Thymus (tissue), 14 donors: ENCODE measurements at places on chromosomes 4 and X.

DNA sequence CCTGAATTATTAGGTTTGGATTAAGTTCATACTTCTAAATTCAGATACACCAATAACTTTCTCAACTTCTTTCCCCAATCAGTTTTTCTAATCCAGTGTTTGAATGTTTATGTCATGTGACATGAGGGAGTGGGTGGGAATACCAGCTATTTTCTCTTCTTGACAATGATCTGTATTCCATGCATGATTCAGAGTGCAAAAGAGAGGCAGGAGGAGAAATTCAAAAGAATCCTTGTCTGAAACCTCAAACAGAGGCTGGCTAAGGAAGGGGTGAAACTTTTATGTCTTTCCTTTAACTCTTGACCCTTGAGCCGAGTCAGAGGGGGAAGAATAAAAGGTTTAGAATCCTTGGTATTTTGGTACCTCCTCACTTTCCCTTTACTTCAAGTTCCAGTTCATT is 544.7 kb downstream of the SPRY1 start:
- no peak for DNase-seq

DNA sequence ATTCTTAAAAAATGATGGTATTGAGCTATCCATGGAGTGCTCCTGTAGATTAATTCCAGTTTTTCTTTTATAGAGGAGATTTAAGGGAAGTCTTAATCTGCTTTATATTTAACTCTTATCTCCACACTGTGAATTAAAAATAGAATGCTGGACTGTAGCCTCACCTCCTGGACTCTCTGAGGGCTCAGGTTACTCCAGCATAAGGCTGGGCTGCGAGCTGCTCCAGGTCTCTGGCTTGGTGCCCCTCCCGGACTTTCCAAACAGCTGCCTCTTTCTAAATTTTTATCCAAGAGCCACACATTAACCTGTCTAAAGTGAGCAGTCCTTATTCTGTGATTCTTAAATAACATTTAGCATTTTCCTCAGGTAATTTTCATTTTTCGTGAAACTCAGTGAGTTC is 218.7 kb upstream of the JADE1 start:
- DNase-seq, result no peak

DNA sequence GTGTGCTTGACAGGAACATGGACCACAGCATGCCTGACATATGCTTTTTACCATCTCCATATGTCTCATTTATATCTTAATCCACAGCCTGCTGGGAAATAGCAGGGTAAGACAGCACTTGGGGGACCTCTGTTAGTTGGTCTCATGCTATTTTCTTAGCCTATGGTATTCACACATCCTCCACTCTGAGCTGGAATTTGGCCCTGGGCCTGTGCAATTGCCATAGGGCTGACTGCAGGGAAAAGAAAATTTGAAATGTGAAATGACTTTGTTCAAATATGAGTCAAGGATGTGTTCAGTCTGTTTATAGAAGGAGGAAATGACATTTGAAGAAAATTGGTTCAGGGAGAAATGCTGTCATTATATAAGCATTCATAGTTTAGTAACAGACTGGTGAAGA is 9.6 kb upstream of the MAP7D3 start:
- no peak for DNase-seq

- DNase-seq, result no peak
These were observed 815.8 kb downstream of the TRIML1 start for GRCh38 chr4:188955066-188955465.

- DNase-seq, result no peak
These were observed 250.7 kb downstream of the NAP1L3 start for GRCh38 chrX:93422693-93423092.

- no peak for DNase-seq
These were observed 518.3 kb upstream of the ARX start for GRCh38 chrX:25534091-25534490.

GRCh38 chr4:107216379-107216778 is 180.3 kb upstream of the DKK2 start:
- no peak for DNase-seq

- DNase-seq, result no peak
These were observed 3.2 kb downstream of the MAN2B2 start for GRCh38 chr4:6578221-6578620.

DNA sequence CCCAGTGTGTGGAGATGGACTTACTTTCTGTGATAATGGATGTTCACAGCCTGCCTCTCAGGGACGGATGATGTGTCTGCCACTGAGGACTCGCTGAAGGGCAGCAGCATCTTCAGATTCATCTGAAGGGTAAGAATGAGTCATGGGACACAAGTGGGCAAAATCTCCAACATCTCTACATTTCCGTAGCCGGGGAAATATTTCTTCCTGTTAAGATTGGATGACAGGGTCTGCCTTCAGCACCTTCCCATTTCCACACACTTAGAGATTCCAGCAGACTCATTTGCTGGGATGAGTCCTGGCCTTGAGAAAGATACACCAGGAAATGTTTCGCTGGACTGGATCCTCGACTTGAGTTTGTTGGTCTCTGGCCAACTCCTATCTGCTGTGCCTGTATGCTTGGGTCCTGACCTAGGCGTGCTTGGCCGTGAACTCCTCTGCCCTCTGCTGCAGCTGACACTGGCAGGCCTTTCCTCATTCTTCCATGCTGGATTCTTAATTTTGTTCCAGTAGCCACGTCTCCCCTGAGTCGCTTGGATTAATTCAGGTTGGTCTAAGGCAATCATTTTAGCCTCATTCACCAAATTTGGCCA is 46.5 kb upstream of the SOD3 start:
- no peak for DNase-seq

- DNase-seq, result no peak
These were observed 57.8 kb upstream of the HELT start for GRCh38 chr4:184960505-184960971.

GRCh38 chr4:52028970-52029369 is 8.8 kb upstream of the LRRC66 start:
- DNase-seq, result no peak

- DNase-seq, result no peak
These were observed 801.3 kb downstream of the PCDH18 start for GRCh38 chr4:136731025-136731424.

DNA sequence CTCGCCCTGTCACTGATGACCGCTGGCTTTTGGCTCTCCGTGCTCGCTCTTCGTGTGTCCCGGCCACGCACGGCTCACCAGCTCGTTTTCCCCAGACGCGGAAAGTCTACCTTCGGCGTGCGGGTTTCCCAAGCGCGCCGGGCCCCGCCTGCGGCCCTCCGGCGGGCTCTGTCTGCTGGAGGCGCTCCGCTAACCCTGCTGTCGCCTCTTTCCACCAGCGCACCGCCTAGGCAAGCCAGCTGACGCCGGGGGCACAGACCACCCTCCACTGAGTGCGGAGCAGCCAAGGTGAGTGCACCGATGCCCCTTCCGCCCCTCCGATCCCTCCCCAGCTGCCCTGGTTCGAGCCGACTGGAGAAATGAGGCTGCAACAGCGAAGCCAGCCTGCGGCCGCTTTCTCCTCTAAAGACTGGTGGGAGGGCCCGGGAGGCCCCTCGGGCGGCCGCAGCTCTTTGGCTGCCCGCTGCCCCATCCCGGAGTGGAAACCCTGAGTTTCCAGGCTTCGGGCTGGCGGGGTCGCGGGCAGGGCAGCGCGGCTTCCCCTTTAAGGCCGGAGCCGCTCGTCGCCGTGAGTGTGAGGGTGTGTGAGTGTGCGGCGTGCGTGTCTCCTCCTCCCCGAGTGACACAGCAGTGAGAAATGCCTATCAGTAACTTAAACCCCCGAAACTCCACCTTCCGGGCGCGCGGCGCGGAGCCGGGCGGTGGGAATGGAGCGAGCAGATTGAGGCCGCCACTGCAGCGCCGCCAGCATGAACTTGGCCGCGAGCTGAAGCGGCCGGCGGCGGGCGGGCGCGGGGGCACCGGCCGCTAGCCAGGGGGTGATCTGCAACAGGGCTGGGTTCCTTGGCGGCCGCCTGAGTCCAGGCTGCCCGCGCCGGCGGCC is at the start of gene MAMLD1:
Gene MAMLD1 (plus strand): TSS at position 719 of the 883 bp plus-strand sequence. CDS start 82,200 bp downstream, outside the sequence.
- DNase-seq, result no peak

DNA sequence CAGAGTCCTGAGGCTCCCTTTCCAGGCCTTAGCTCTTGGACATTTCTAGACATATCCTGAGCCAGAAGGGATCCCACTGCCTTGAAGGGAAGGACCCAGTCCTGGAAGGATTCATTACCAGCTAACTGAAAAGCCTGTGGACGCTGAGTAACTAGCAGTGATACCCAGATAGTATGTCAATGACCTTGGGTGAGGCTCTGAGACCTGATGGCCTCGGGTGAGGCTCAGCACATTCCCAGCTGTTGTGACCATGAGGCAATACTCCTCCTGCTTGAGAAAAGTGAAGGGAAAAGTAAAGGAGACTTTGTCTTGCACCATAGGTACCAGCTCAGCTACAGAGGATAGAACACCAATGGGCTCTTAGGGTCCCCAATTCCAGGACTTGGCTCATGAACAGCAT is 268.1 kb downstream of the DKK2 start:
- DNase-seq, result no peak

DNA sequence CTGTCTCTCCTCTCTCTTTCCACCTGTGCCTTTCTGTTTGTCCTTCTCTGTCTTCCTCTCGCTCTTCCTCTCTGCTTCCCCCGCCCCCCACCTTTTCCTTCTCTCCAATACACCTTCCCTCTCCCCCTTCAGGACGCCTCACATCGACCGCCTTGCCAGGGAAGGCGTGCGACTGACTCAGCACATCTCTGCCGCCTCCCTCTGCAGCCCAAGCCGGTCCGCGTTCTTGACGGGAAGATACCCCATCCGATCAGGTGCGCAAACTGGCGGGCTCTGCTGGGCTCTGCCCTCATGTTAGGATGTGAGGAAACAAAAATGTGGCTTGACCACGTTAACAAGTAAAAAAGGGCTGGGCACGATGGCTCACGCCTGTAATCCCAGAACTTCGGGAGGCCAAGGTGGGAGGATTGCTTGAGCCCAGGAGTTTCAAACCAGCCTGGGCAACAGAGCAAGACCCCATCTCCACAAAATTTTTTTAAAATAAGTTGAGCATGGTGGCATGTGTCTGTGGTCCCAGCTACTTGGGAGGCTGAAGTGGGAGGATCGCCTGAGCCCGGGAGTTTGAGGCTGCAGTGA is 35.2 kb downstream of the ARSF start:
- no peak for DNase-seq

DNA sequence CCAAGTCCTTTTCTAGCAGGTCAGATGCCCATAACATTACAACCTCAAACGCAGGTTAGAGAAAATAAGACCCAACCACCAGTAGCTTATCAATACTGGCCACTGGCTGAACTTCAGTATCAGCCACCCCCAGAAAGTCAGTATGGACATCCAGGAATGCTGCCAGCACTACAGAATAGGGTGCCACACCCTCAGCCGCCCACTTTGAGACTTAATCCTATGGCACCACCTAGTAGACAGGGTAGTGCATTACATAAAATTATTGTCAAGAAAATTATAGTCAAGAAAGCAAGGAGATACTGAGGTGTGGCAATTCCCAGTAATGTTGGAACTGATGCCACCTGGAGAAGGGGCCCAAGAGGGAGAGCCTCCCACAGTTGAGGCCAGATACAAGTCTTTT is 19.9 kb upstream of the TRIM61 start:
- DNase-seq, result no peak

DNA sequence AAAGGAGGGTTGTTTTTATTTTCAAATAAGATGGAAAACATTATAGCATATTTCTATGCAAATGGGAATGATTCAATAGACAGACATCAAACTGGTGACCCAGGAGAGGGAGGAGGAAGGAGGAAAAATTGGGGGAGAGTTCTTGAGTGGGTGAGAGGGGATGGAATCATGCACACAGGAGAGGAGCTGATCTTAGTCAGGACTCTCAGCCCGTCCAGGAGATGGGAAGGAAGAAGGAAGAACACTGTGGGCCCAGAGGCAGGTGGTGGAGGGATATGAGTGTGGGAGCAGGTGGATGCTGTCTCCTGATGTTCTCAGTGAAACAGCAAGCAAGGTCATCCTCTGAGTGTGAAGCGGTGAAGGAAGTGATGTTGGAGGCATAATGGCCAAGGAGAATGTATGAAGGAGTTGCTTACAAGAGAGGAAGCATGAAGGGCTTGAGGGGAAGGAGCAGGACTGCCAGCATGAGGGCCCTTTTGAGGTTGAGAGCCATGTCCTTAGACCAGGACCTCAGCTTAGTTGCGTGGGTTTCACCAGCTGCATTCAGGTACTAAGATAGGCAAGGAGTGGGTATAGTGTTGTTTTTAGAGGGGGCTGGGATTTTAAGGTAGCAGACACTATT is 161.7 kb upstream of the NAP1L5 start:
- no peak for DNase-seq

DNA sequence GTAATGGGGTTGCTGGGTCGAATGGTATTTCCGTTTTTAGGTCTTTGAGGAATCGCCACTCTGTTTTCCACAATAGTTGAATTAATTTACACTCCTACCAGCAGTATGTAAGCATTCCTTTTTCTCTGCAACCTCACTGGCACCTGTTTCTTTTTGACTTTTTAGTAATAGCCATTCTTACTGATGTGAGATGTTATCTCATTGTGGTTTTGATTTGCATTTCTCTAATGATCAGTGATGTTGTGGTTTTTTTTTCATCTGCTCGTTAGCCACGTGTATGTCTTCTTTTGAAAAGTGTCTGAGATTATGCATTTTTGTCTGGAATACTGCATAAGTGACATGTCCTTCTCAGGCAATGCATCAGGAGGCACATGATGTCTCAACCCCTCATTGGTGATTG is 28.8 kb downstream of the REPS2 start:
- DNase-seq, result no peak
